ENCODE measurements at places on chromosomes 2 and 18. TPM values are rescaled to one million over a fixed set of nuclear protein-coding genes. Genes with fewer than 3 reads are reported as not detected.

The SAG gene
- total RNA-seq, result 0.63 TPM

The HOXD12 gene
- not detected for total RNA-seq

The LYG2 gene
- not detected for total RNA-seq

The TTN gene
- total RNA-seq, result 6.3 TPM

The CNRIP1 gene
- total RNA-seq, result 100 TPM

The C2orf66 gene
- total RNA-seq, result 1.3 TPM

Data from parietal lobe (tissue), 2 donors.